ENCODE measurements at places on chromosomes 11 and 22.

DNA sequence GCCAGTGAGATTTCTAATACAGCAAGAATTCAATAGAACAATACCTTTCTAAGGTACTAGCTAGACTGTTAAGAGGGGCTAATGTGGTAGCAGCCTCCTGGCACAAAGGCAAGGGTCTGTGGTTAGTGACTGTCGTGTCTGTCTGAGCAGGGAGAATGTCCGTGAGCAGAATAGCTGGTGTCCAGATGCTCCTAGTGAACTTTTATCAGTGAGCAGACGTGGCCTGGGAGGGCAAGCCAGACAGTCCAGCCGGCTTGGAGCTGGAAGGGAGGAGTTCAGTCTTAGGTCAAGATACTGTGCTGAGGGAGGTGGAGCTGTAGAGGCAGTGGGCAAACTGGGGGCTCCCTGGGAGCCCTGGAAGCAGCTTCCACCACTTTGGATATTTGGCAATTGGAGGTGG, 138.6 kb downstream of the TEAD1 start:
- no peak for DNase-seq

GRCh38 chr11:16958833-16959232, 55.4 kb downstream of the PLEKHA7 start:
- DNase-seq = no peak

GRCh38 chr11:76318744-76319384, 62.1 kb downstream of the THAP12 start:
- no peak for DNase-seq

- no peak for DNase-seq
Observed at GRCh38 chr22:36223504-36223903, 15.8 kb downstream of the APOL2 start.

- no peak for DNase-seq
Observed at GRCh38 chr11:35383953-35384352, 35.4 kb downstream of the SLC1A2 start.

DNA sequence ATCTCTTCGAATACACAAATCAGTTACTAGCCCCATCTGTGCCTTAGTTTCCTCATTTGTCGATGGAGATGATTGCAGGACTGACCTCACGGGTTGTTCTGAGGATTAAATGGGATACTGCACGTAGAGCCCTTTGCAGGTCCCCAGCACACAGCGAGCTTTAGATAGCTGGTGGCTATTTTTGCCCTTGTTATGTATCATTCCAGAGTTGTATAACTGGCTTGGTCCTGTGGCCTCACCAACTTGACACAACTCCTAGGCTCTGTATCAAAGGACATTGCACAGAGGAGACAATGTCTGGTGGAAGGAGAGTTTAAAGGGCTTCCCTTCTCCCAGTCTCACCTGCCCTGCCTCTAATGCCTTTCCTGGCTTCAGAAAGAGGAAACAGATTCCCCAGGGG, 22.8 kb upstream of the DGAT2 start:
- no peak for DNase-seq
